ENCODE measurements at places on chromosomes 7 and 10. TPM values are rescaled to one million over a fixed set of nuclear protein-coding genes. Genes with fewer than 3 reads are reported as not detected.

- no peaks in the 10 kb centered on the region for H3K36me3 ChIP-seq
- no peak overlapping the region for H3K4me3 ChIP-seq
- no peaks in the 10 kb centered on the region for H3K4me1 ChIP-seq
- no peak overlapping the region for H3K27ac ChIP-seq
- DNase-seq = no peak
These were observed 22.9 kb upstream of the LRRC17 start for GRCh38 chr7:102889851-102890250.

The HGF gene
- not detected for total RNA-seq

- DNase-seq = no peak
- H3K27me3 ChIP-seq = no peaks in the 10 kb centered on the region
- no peak overlapping the region for H3K4me3 ChIP-seq
- H3K4me1 ChIP-seq = no peaks in the 10 kb centered on the region
- no peaks in the 10 kb centered on the region for H3K36me3 ChIP-seq
- H3K27ac ChIP-seq = no peak overlapping the region
These were observed 280.8 kb upstream of the CDC14C start for GRCh38 chr7:48643431-48644013.

The NANOS1 gene
- 0.08 TPM for total RNA-seq

GRCh38 chr10:52701647-52702046 is 70.9 kb downstream of the MBL2 start:
- H3K36me3 ChIP-seq = no peaks in the 10 kb centered on the region
- no peak overlapping the region for H3K27ac ChIP-seq
- no peak overlapping the region for H3K4me3 ChIP-seq

Data from CD4-positive, alpha-beta T cell (primary cell).